ENCODE measurements at places on chromosomes 7 and 10.

GRCh38 chr10:119483001-119483400 is 59.5 kb downstream of the RGS10 start:
- no peak for DNase-seq

GRCh38 chr10:80202934-80203834 is 2.2 kb downstream of the ANXA11 start:
- no peak for DNase-seq

- DNase-seq, result no peak
These were observed 39.4 kb downstream of the BTBD16 start for GRCh38 chr10:122310311-122311050.

- DNase-seq, result no peak
These were observed 41.5 kb downstream of the KLRG2 start for GRCh38 chr7:139441961-139442360.

DNA sequence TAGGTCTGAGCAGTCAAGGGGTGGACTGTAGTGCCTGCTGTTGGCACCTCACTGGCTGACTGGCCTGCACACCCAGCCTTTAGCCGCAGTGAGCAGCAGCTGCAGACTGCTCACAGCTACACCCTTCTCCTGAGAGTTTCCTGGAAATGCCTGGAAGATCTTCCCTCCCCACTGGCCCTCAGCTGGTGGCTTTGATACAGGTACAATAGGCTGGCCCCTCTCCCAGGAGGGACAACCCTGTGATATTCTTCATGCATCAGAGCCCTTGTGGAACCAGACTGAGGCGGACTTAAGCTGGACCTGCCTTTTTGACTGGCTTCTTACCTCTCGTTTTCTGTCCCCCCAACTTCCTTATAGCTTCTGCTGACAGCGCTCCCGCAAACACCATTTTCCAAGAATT is 6.4 kb downstream of the GCK start:
- DNase-seq, result no peak

DNA sequence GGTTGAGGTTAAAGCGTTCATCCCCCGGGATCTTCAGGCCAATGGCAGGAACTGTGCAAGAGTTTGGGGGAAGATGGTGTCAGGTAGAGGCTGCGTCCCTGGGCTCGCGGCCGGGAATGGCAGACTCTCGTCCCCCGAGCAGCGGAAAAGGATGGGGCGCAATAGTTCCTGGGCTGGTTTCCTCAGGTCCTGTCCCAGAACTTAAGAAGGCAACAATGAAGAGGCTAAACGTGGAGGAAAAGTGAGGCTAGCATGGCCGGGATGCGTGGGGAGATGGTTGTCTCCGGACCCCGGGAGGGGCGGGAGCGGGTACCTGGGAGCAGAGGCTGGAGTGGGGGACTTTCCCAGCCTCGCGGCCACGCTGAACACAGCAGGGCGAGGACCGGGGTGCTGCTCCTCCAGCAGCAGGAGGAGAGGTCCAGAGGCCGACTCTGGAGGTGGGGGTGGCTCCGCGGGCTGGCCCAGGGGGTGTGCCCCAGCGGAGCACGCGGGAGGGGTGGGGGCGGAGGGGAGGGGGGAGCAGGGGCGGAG is 882 bp downstream of the IRF5 start:
- DNase-seq, result no peak

DNA sequence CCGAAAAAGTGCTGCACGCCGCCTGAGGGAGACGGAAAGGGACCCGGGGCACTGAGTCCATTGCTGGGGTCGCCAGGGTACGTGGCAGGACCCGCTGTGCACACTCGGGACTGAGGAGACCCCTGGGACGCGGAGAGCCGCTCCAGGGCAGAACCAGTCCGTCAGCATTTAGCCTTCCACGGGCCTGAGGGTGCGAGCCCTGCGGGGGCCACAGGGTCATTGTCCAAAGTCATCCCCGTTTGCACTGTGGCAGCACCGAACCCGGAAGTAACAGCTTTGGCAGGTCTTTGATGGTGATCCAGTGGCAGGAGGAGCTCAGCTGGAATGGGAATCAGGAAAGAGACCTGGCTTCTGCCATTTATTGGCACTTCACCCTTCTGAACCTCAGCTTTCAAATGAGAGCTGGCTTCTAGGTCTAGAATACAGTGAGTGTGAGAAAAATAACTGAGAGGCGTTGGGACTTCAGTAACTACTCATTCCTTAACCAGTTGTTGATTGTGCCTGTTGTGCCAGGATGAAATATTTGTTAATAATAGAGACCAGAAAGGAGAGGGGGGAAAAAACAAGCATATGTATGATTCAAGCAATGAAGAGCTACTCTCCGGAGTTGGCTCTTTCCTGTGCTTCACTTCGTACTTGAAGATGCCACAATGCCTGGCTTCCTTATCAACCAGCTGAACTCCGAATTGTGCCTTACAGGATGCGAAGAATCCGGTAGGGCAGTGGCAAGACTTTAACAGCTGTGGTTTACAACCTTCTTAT is 811 bp upstream of the ARHGAP12 start:
- DNase-seq, result peak; percentile 10

DNA sequence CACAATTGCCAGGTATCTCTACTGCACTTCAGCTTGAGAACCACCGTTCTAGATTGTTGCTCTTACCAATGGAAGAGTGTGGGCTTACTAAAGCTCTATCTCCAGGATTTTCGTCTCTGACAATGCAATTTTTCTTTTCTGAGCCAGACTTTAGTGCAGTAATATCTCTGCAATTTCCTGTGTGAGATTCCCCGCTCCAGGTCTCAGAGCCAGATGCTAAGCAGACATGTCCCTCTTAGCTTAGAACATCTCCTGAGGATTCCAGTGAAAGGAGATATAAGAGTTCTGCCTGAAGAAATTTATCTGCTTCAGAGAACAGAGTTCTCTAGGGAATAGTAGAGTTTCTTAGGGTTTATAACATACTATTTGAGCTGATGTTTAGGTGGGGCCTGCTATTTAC is 82.0 kb downstream of the SND1 start:
- no peak for DNase-seq

DNA sequence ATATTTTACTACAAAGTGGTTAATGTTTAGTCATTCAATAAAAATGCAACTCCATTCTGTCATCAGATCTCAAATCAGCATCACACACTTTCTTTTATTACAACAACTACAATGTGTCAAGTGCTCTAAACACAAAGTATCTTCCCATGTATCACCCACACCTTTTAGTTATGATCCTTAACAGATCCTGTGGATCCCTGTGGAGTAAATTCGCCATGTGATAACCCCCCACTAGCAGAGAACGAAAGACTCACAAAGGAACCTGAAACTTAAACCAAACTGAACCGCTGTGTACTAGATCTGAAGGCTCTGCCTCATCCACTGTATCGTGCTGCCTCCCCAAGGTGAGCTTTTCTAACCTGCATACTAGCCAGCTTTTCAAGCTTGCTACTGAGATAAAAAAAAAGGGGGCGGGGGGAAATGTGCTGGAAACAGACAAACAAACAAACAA is 1.7 kb downstream of the DPY19L1 start:
- DNase-seq, result peak; percentile 32

All from SK-N-DZ (cell line).